Esophagus muscularis mucosa (tissue), 4 donors: ENCODE measurements at places on chromosomes 16 and 17. TPM values are rescaled to one million over a fixed set of nuclear protein-coding genes. Genes with fewer than 3 reads are reported as not detected.

- DNase-seq = no peak
Measured at GRCh38 chr16:82062645-82063058, 27.6 kb downstream of the HSD17B2 start.

- no peak for DNase-seq
Measured at GRCh38 chr17:41284043-41284442, 8.5 kb downstream of the KRTAP9-7 start.

- no peak for DNase-seq
Measured at GRCh38 chr17:40134184-40134583, 6.2 kb upstream of the CASC3 start.

DNA sequence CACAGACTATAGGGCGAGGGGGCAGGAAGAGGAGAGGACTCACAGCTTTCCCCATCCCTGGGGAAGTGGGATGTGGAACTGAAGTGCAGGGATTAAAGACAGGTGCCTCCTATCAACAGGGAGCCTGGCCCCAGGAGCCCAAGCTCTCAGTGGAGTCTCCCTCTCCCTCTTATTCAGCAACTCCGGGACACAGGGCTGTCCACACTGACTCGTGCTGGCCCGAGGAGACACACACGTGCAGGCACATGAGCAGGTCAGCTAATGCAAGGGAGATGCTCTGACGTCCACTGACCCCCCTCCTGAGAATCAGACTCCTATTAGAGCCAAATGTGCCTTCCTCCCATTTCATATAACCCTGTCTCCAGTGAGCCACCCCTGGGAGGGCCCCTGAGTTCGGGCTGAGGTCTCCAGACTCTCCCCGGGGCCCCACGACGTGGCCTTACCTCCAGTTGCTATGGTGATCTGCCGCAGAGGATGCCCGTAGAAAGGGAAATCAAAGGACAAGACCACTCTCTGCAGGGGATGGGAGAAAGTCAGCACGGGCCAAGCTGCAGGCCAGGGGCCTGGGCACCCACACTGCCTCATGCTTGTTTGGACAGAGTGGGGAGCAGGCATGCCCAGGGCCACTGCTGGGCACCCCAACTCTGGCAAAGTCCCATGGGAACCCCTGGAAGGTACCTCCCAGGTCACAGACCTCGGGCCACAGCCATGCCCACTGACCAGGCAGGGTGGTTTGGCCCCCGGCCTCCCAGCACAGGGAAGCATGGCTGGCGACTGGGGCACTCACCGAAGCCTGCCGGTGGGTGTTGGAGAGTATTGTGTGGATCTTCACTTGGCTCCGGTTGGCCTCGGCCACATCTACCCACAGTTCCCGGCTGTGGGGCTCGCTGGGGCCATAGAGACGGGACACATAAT is 42.7 kb downstream of the PLXDC1 start:
- DNase-seq = no peak

DNA sequence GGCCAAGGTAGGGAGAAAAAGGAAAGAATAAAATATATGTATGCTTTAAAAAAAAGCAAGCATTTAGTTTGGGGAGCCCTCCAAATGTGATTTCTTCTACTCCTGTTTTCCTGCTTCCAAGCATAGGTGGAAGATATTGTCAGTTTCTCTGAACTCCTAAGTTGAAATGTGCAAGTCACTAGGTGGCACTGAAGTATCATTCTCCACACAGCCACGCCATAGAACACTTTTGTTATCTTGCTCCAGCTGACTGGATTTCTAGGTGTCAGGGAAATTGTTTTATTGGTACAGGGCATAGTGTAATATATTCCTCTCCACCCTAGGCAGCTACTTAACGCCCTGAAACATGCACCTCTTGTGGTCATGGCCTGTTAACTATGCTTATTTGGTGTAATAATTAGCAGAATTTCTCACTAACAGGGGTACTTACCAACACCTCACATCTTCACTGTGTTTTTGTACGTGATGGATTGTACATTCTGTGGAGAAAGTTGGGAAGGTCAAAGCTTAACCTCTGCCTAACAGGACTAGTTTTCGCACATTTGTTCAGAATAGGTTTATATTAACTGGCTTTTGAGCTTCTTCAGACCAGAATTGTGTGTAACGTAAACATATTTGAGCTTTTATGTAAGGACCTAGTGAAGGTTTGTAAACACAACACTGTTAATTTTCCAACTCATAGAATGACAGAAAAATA is 69.3 kb downstream of the FTO start:
- DNase-seq = no peak

DNA sequence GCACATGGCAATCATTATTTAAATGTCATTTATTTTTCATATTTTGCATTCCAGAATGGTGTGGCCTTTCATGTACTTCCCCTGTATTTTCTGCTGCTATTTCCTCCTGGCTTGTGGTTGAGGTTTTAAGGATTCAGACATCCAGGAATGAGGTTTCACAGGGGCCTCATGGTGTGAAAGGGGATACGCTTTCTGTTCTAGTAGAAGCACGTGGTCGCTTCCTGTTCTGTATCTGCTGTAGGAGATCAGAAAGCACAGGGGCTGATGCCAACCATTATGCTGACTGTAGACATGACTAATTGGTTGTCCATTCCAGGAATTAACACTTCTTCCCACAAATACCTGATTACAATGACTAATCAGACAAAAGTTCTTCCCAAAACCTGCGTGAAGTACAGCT is 405.9 kb downstream of the SHISA9 start:
- DNase-seq = no peak

GRCh38 chr17:27306276-27306835 is 12.4 kb downstream of the WSB1 start:
- no peak for DNase-seq

DNA sequence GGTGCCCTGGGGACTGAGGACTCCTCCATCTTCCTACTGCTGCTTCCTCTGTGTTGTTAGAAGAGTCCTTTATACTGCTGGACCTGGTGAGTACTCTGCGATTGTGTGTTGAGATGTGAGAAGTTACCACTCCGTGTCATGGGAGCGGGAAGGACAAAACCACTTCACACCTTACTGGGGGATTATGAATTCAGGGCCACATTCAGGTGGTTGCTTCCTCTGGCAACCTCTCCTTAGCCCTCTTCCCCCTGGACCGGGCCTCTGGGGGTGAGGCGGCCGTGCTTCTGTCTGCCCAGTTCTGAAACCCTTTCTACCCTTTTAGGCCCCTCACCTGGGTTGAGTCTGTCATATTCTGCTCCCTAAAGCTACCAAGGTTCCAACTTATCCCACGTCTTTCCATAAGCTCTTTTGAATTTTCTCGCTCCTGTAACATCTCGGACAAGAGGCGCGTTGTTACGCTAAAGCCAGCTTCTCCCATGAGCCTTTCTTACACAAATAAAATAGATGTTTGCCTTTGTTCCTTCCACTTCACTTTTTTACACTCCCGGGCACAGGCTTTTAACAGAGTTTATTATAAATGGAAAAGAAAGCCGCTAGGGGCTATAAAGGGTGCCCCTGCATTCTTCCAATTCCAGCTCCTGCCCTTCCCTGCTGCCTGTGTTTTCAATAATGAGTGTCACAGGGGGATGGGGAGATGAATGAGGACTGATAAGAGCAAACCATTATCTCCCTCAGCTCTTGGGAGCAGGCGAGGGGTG is 20.7 kb upstream of the CDH13 start:
- DNase-seq = no peak

DNA sequence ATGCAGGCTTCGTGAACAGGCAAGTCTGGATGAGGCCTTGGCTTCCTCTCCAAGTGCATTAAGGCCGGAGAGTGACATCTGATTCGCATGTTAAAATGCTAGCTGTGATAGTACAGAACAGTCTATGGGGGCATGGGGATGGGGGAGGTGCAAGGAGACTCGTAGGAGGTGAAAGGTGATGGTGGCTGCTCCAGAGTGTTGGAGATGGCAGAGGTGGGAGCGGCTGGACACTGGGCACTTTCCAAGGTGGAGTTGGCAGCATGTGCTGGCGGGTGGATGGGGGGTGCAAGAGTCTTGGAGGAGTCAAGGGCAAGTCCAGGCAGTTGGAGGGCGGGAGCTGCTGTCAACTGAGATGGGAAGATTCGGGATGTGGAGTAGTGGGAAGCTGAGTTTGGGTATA is 350.9 kb upstream of the TNRC6C start:
- DNase-seq = no peak

GRCh38 chr16:871562-872345 is 71.2 kb upstream of the GNG13 start:
- DNase-seq = no peak

DNA sequence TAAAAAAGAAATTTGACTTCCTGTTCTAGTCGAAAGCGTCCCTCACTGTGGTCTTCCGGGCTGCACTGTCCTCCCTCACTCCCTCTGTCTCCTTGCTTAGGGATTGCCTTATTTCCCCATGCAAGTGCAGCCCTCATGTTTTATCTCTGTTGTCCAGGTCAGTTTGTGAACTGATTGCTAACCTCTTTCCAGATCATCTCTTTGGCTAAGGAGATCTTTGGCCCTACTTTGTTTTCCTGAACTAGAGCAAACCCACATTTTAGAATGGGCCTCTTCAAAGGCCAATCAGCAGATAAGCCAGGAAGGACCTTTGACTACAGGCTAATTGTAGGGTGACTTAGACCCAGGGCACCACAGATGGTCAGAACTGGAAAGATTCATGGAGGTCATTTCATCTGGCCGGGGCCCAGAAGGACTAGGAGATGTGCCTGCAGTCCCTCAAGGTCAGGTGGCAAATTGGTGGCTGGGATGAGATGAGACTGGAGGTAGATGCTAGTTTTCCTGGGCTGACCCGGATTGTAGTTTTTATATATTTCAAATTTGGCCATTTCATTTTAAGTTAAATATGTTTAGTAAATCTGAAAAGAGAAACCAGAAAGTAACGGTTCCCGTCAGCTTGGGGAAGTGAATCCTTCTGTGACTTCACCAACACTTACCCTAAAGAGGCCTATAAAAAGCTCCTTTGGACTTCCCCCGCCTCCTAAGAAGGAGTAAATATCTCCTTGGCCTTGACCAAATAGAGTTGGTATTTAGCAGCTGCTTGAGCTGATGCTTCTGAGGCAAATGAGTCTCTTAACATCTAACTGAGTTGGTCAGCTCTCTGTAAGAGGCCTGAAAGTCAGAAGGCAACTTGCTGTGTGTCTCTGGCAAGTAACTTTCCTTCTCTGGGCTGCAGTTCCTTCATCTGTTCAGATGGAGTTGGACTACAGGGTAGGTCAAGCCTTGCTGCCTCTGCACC is 6.2 kb upstream of the SLC25A19 start:
- no peak for DNase-seq

GRCh38 chr17:45355087-45355486 is 38.3 kb upstream of the MAP3K14 start:
- no peak for DNase-seq

GRCh38 chr16:51149721-51150164 is 1.3 kb downstream of the SALL1 start:
- DNase-seq = no peak

DNA sequence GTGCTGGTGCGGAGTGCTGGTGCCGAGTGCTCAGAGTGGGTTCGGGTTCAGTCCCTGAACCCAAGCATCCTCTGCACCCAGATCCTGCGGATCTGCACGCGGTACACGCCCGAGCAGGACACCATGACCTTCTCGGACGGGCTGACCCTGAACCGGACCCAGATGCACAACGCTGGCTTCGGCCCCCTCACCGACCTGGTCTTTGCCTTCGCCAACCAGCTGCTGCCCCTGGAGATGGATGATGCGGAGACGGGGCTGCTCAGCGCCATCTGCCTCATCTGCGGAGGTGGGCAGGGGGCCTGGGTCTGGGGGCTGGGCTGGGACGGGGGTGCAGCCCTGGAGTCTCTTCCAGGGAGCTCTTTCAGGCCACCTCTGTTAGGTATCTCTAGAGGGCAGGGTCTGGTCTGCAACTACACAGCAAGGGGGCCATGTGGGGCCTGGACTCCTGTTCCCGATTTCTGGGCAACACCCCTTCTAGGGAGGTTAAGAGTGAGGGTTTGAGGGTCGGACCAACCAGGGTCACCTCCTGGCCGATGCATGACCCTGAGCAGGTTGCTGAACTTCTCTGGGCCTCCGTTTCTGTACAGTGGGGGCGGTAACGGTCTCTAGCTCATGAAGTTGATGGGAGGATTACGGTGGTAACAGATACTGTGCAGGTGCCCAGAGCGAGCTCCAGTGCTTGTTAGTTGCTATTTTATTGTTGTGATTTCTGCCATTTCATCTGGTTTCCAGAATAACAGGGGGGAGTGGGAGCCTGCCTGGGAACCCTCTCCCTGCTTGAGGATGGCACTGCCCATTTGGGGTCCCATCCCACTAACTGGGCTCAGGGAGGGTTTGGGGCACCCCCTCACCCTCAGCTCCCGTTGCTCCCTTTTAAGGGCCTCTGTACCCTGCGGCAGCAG is 10.1 kb downstream of the GJD3 start:
- no peak for DNase-seq

DNA sequence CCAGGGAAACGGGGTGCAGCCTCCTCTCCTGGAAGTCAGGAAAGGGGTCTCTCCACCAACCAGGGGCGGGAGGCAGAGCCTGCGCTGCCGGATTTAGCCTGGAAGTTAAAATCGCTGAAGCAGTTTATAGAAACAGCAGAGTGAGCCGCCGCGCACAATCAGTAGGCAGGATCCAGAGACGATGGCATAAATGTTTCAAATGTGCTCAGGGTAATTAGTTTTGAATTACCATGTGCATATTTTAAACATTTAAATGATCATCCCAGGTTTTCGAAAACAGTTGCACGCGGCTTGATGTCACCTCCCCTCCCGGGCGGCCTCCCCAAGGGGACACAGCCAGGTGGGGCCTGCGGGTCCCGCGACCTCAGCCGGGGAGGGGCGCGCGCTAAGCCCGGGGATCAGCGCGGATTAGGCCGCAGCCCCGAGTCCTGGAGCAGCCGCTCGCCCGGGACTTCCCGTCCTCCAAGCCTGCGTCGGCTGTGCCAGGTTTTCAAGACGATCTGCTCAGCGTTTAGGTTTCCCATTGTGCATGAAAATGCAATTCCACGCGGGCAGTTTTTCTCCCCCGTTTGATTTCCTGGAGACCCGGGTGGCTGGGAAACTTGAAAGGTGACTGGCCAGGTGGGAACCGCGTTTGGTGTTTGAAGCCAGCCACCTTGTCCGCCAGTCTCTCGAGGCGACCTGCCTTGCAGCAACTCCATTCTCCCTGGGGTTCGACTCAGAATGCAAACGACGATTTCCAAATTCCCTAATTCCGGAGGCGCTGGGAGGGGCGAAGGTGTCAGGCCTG is 78.3 kb downstream of the RPA1 start:
- DNase-seq = no peak

The RSKR gene
- 2.3 TPM for total RNA-seq

The ITGB4 gene
- 57.4 TPM for total RNA-seq

The GUCY2D gene
- not detected for total RNA-seq

The MT1A gene
- 371 TPM for total RNA-seq

The INPP5K gene
- 67.9 TPM for total RNA-seq

The C16orf89 gene
- total RNA-seq = 1.8 TPM

The TAC4 gene
- not detected for total RNA-seq

The PPP1R27 gene
- not detected for total RNA-seq
